ENCODE measurements at places on chromosomes 11 and 22. TPM values are rescaled to one million over a fixed set of nuclear protein-coding genes. Genes with fewer than 3 reads are reported as not detected.
A peak's percentile ranks its signal among the peaks of the same experiment; 100 is the strongest.

GRCh38 chr22:30474683-30475424 lies 3.0 kb upstream of the SEC14L3 start:
- peak; percentile 68 for DNase-seq
- no peaks in the 10 kb centered on the region for H3K36me3 ChIP-seq
- H3K4me1 ChIP-seq: no peaks in the 10 kb centered on the region
- H3K27me3 ChIP-seq: peaks cover 79% of the 10 kb centered on the region
- peak overlapping the region; percentile 28 for H3K27ac ChIP-seq

FOLR2 gene
- total RNA-seq: not detected

SAA1 gene
- total RNA-seq: 23.9 TPM

KCNQ1 gene
- total RNA-seq: 7.4 TPM

GRCh38 chr11:129698212-129698611 lies 117.4 kb upstream of the TMEM45B start:
- H3K27me3 ChIP-seq: peaks cover 15% of the 10 kb centered on the region
- no peaks in the 10 kb centered on the region for H3K36me3 ChIP-seq
- H3K4me1 ChIP-seq: peaks cover 23% of the 10 kb centered on the region
- H3K4me3 ChIP-seq: no peak overlapping the region
